Stimulated activated naive CD4-positive, alpha-beta T cell treated with Interleukin-2 at 50 U/mL for 16 hours (primary cell): ENCODE measurements at places on chromosomes 4 and X.

- DNase-seq, result no peak
Observed at GRCh38 chr4:173398220-173398619, 696 bp downstream of the SCRG1 start.

GRCh38 chrX:56746996-56747395 lies 18.0 kb downstream of the NBDY start:
- no peak for DNase-seq

DNA sequence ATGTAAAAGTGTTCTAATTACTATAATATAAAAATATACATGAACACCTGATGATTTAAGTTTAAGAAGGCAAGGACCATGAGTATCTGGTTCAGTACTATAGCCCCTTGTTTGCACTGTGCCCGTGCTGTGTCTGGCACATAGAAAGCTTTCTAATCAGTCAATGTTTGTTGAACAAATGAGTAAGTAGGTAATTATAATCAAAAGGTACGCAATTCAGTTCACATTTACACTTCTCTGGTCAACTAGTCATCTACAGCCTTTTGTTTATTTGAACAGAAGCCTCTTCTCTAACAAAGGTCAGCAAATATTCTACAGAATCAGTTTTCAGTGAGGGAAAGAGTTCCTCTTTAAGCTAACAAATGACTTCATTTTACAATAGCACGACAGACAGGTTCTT lies 523.3 kb downstream of the SMARCA1 start:
- no peak for DNase-seq

DNA sequence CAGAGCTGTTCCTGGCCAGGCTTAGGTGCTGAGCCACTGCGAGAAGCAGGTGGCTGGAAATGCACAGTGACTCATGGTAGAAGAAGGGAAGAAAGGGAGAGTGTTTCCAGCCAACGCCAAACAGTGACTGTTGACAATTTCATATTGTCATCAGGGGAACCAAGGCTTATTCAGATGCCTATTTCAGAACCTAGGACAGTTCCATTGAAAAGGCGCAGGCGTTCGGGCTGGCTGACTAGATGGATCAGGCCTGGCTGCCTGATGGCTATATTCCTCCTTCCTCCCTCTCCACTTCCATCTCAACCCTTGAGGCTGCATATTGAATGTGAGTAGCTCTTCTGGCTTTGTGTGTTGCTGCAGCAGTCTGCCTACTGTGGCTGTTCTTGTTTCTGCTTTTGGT lies 73.0 kb upstream of the FRMPD4 start:
- no peak for DNase-seq
